NCI-H2029 (cell line): ENCODE measurements at places on chromosomes 3 and 15.

DNA sequence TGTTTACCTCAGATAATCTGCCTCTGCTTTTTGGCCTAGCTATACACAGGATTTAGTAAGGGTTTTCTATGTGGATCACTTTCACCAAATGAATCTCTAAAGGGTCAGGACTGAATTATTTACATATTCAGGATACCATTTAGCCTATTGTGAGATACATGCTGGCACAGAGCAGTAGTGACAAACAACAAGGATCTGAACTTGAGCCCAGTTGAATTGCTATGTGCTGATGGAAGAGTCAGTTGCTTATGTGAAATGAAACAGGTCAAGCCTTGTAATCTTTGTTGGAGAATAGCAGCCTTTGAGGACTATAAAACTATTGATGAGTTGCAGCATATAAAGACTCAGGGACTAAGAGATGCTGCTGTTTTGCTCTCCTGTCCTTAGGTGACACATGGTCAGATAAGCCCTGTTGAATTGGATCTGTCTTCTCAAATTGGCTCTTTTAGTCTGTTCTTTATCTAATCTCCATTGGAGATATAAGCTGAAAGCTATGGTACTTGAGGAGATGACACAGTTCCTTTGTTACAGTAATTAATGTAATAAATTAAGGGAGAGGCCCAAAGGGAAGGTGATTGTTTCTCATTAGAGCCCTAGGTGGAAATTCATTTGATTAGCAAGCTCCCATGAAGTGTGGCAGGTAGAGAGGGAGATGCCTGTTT, 30.4 kb downstream of the ZNF609 start:
- DNase-seq = no peak

DNA sequence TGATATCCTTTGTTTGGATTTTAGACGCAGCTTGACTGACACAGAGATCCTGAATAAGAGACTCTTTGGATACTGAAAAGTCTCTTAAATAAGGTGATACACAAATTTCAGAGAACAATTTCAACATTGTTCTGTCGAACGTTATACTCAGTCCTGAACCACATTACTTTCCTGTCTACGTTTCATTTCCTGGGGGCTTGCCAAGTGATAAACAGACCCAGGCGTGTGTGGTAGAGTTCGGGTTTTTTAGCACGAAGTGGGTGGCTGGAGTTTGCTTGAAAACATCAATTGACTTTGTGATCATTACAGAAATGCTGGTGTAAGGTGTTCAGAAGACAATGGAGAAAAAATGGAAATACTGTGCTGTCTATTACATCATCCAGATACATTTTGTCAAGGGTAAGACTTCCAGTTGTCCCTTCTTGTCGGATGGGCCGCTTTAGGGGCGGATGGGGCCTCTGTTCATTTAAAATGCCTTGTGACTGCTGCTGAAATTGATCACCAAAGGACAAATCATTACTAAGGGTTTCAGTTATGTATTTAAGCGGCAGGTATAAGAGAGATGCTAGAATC, at the start of gene CD96:
Gene CD96, plus strand, starts transcription at position 287 of the 573 bp plus-strand sequence. Its CDS starts 52 bp downstream, at position 339.
- DNase-seq = no peak

- DNase-seq = no peak
These were observed 15.3 kb downstream of the PYDC2 start for GRCh38 chr3:191476066-191476772.

DNA sequence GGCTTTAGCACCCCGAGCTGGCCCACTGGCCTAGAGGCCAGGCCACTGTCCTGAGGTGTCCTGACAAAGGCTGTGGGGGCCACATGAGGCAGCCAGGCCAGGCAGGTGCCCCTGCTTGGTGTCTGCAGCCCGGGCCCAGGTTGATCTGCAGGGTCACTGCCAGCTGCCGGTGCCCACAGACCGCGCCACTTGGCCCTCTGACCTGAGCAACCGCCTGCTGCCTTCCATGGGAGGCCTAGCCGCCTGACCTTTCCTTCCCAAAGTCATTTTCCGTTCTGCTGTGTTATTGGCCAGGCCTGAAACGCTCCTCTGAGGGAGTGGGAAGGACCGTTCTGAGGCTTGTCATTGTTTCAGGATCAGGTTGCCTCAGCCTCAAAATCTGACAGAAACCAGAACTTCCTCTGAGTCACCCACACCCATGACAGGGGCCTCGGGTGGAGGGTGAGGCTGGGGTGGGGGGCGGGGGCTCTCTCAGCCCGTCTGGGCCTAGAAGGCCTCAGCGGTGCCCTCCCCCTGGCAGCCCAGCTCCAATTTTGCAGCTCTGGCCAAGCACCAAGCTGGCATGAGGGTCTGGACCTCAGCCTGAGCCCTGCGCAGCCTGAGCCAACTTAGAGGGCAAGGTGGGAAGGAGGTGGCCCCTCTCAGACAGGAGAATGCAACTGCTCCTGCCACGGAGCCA, 140.7 kb upstream of the MEF2A start:
- no peak for DNase-seq

DNA sequence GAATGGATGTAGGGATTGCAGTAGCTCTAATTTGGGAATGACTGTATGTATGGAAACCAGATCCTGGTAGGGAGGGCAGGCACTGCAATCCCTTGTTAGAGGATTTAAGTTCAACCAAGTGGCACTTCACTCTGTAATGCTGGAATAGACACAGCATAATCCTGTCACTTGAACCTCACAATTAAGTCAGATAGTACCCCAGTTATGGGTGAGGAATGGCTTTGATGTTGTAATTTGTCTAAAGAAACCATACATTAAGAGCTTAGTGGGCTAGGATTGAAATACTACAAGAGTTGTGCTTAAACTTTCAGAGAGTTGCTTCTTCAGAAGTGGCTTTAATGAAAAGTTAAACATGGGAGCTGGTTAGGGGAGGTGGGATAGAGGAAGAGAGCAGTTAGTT, 9.3 kb downstream of the RAB7A start:
- DNase-seq = no peak

GRCh38 chr3:54970895-54971294, 43.0 kb upstream of the LRTM1 start:
- DNase-seq = no peak

DNA sequence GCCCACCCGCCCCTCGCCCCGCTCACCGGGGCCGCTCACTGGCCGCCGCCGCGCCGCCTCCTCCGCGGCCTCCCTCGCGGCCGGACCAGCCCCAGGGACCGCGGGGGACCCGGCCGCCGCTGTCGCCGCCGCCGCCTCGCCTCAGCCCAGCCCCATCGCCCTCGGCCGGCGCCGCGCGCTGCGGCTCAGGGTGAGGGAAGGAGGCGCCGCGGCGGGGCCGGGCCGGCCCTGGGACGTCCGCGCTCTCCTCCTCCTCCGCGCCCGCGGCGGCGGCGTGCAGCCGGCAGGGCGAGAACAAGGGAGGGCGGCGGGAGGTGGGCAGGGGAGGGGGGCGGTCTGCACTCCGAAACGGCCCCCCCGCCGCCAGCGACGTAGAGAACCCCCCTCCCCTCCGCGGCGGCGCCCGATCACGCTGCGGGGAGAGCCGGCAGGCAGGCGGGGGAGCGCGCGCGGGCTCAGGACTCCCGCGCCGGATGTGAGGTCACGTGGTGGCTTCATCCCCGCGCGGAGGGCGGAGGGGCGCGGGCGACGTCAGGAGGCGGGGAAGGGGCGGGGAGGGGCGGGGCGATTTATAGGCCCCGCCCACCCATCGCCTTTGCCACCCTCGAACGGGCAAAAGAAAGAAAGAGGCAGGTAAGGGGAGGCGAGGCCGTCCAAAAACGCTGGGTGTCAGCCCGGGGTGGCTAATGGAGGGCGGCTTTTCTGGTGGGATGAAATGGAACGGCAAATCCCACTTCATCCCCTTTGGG, at the start of gene ATP13A3:
Gene ATP13A3, minus strand, starts transcription at position 463 of the 749 bp plus-strand sequence. CDS start 24,812 bp downstream, outside the sequence.
- peak; percentile 87 for DNase-seq

DNA sequence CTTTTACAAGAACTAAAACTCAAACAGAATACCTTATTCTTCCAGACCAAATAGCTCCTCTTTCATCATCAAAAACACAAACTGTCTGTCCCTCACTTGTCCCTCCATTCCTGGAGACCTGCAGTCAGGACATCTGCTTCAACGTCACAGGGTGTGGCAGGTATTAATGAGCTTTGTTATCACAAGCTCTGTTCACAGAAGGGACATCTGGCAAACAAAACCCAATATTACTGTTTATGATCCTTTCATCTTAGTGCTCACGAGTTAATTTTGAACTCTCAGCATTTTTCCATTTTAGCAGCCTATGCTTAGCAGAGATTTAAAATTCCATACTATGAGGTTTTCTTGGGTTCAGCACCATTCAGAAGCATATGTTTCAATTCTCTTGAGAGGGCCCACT, 32.9 kb downstream of the AP3S2 start:
- DNase-seq = no peak

DNA sequence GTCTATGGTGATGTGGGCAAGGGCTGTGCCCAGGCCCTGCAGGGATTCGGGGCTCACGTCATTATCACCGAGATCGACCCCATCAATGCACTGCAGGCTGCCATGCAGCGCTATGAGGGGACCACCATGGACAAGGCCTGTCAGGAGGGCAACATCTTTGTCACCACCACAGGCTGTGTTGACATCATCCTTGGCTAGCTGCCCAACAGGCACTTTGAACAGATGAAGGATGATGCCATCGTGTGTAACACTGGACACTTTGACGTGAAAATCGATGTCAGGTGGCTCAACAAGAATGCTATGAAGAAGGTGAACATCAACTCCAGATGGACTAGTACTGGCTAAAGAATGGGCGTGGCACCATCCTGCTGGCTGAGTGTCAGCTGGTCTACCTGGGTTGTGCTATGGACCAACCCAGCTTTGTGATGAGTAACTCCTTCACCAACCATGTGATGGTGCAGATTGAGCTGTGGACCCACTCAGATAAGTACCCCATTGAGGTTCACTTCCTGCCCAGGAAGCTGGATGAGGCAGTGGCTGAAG, 6.1 kb upstream of the USP8 start:
- no peak for DNase-seq

DNA sequence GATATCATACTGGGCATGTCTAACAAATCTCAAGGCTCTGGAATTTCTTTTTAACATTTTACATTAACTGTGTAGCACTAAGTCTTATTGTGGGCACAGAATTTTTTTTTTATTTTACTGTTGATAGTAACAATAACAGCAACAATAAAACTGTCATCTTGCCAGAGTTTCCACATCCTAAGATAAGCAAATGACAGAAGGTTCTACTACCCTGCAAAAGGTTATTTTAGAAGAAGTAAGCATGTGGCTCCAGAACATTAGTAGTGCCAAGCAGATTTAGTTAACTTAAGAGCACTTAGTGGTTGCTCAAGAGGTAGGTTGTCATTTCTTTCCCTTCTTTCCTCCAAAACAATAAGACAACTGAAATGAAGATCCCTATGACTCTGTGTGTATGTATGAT, 743.0 kb upstream of the CBLB start:
- DNase-seq = peak; percentile 10

DNA sequence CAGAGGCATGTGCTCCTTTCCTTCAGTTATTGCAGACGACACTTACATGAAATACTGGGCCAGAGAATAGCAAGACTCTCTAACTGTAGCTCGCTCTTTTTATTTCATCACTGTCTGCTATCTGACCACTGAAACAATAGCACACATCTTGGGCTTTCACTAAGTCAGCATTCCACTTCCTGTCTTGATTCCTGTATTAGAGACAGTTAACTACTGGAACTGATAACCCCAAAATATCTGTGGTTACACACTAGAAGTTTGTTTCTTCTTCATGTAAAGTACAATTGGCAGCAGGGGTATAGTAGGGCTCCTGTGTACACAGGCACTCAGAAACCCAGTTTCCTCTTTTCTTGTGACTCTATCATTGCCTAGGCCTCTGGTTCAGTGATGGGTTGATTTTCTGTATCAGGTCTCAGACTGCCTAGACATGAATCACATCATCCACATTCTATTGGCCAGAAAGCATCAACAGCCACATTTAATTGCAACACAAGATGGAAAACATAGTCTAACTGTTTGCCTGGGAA, 230.2 kb upstream of the CD96 start:
- DNase-seq = no peak

DNA sequence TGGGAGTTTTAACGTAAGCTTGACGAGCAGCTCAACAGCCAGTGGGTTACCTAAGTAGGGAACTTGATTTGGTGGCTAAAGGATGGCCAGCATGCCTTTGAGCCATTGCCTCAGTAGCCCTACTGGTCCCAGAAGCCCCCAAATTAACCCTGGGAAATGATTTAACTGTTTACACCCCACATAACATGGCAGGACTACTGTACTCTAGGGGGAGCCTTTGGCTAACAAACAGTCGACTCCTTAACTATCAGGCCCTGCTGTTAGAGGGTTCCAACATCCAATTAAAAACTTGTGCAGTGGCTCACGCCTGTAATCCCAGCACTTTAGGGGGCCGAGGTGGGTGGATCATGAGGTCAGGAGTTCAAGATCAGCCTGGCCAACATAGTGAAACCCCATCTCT, 9.4 kb upstream of the SMCO1 start:
- DNase-seq = no peak

DNA sequence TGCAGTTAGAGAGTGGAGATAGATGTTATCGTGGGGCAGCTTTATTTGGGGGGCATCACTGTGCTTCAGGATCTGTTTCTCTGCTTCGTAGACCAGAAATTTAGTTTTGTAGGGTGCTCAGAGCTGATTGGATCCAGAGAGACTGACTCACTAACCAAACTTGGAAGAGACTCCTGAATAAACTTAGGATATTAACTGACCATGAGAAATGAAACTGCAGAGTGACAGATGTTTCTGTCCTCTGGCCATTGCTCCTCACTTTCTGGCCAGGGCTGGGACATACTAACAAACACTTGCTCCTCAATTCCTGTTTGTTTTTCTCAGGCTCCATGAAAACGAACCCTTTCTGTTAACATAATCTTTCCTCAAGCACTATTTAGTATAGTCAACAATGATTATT, 4.3 kb downstream of the ZNF592 start:
- DNase-seq = no peak

- peak; percentile 13 for DNase-seq
These were observed 9.4 kb upstream of the CMSS1 start for GRCh38 chr3:99808163-99808794.
